Stimulated activated CD8-positive, alpha-beta memory T cell treated with anti-CD3 and anti-CD28 coated beads, Interleukin-4, amount 100 ng/mL, for 48 hours (primary cell): ENCODE measurements at places on chromosomes 7 and 10.

DNA sequence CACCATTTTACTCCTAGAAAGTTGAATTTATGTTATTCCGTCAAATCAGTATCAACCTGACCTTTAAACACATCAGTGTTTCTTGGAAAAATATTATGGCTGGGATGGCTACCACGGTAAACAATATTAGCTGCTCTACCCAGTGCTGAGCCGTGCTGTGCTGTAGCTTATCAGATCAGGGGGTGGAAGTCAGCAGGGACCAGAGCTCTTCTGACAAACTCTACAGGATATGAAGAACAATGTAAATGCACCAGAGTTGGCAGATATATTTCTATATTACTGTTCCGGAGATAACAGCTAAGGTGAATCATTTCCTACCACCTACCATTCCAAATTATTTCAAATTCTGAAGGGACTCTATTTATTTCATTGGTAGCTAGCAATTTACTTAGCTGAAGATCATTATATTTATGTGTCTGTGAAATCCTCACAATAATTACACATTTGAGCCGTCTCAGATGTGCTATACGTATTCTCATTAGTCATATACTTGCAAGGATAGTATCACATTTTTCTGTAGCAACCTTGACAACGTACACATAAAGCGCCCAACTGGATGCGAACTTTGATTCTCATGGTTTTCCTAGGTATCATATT is 76.5 kb downstream of the TEX36 start:
- no peak for DNase-seq

DNA sequence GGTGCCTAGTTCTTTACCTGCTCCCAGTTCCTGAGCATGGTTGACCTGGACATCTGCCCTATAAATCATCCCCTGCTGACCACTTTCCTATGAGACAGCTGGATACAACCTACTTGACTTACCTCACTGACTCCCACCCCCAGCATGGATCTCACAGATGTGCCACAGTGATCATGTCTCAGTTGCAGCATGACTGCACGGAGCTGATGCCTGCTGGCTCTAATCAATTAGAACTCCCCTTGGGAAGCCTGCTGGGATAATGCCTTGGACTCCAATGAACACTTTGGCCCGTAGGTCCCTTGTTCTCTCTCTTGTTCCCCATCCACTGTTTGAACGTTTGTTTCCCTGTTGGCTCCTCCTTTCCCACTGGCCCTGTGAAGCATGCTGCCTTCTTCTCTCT is 271.2 kb upstream of the IGFBP3 start:
- no peak for DNase-seq

- no peak for DNase-seq
These were observed 73.6 kb downstream of the ANK3 start for GRCh38 chr10:60316029-60316428.

DNA sequence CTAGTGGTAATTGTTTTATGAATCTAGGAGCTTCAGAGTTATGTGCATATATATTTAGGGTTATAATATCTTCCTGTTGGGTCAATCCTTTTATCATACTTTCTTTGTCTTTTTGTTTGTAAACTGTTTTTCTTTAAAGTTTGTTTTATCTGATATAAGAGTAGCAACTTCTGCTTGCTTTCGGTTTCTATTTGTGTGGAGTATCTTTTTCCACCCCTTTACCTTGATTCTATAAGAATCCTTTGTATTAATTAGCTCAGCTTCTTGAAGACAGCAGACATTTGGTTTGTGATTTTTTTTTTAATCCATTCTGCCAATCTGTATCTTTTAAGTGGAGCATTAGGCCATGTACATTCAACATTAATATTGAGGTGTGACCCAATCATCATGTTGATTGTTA is 9.3 kb downstream of the CASP7 start:
- no peak for DNase-seq

- DNase-seq = peak; percentile 54
These were observed 12.8 kb downstream of the MEIG1 start for GRCh38 chr10:14971867-14972448.

DNA sequence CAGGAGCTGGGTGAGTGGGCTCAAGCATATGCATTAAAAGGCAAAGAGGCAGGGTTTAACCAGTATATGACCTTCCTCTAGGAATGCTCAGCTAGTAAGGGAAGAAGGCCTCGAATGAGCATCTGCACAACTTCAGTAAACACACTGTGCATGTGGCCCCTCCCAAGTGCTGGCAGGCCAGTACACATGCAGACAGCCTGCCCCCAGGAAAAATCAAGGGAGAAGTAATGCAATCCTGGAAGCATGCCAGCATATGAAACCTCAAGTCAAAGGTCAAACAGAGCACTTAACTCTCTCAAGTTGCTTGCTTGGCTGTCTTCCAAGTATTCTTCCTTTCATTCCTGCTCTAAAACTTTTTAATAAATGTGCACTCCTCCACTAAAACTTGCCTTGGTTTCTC is 208.4 kb downstream of the ACTR3B start:
- no peak for DNase-seq

DNA sequence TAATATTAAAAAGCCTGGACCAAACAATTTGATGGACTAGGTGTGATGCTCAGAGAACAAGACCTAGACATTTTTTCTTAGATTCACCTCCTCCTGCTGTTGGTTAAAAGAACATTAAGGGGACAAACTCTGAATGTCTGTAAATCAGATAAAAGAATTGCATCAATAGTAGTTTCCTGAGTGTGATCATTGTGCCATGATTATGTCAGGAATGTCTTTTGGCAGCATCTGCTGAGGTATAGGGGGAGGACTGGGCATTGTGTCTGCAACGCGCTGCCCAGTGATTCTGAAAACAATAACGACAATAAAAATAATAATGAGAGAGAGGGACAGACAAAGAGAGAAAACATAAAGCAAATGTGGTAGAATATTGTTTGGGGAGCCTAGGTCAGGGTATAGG is 6.9 kb downstream of the C7orf57 start:
- DNase-seq = no peak

DNA sequence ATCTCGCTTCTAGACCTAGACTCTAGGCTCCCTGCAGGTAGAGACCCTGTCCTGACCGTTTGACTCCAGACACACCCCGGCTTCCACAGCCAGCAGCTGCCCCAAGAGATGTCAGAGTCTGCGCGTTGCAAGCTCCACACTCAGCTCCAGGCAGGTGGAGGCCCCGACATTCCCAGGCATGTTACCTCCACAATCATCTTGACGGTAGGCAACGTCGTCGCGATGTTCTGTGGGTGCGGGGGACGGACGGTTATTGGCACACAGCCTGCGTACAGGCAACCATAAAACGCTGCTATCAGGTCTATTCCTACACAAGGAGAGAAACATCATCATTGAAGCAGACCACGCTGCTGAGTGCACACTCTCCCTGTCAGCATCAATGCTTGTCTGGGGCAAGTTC is 213.2 kb downstream of the ZMYND11 start:
- DNase-seq = no peak

DNA sequence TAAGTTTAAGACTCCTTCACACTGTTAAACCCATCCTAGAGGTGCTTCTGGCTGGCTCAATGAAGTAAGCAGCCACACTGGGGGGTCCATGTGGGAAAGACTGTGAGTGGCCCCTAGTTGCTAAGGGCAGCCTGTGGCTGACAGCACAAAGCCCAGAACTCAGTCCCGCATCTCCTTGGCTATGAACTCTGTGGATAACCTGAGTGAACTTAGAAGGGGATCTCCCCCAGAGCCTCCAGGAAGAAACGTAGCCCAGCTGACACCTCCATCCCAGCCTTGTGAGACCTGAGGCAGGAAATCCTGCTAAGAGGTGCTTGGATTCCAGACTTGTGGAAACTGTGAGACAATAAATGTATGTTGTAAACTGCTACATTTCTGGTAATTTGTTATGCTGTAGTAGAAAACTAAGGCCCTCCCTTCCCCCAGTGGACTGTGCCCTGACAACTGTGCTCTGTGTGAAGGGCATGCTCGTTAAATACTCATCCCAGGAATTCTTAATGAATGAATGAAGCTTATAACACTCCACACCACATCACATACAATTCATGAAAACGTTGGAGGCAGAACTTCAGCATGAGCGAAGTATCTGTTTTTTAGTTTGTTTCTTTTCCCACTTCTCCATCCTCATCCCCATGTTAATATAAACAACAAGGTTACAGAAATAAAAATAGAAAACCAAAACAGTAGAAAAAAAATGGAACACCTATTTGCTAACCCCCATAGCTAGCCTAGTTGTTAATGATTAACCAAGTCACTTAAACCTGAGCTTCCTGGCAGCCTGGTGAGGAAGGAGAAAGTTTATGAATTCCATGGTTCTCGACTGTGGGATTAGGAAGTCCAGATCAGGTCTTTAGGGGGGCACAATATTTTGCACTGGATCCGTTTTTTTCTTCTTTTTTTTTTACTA is 36.8 kb upstream of the AOAH start:
- no peak for DNase-seq
